ENCODE measurements at places on chromosomes 11 and 22.
A peak's percentile ranks its signal among the peaks of the same experiment; 100 is the strongest.

- DNase-seq: no peak
Measured at GRCh38 chr22:29141078-29141688, 64.5 kb upstream of the EMID1 start.

GRCh38 chr11:94111660-94112059 lies 17.0 kb upstream of the PANX1 start:
- DNase-seq: no peak

- DNase-seq: no peak
Measured at GRCh38 chr11:128283451-128283850, 303.9 kb downstream of the ETS1 start.

DNA sequence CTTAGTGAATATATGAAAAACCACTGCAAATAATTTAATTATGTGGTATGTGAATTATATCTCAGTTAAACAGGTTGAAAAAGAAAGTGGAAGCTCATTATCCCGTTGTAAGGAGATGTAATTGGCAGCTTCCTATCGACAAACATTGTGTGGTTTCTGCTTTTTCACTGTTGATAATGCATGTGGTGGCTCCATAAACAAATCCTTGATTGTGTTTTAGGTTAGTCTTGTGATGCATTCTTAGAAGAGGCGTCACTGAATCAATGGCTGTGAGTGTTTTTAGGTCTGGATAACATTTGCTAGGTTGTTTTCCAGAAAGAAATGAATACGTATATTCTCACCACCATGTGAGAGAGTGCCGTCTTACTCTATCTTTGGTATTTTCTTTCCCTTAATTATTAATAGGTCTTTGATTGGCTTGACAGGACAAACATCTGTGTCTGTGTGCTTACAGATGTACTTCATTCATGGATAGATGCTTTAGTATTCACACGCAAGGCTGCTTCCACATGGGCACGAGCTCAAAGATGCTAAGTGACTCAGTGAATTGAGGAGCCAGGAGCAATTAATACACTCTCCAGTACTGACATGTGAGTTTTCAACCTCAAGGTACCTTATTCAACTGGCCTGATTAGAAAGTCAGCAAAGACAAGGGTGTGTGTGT lies 166.7 kb downstream of the TBC1D22A start:
- DNase-seq: no peak

DNA sequence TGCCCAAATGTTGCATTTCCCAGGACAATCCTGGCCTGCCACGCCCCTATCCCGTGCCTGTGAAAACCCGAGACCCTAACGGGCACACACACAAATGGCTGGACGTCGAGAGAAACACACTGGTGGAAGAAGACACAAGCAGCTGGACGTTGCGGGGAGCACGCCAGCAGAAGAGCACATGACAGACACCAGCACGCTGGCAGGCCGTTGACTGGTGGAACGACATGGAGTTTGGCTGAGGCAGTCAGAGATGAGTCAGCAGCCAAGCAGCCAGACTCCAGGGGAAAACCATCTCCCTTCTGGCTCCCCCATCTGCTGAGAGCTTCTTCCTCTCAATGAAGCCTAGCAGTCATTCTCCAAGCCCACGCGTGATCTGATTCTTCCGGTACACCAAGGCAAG lies 606.7 kb upstream of the LRRC4C start:
- no peak for DNase-seq

DNA sequence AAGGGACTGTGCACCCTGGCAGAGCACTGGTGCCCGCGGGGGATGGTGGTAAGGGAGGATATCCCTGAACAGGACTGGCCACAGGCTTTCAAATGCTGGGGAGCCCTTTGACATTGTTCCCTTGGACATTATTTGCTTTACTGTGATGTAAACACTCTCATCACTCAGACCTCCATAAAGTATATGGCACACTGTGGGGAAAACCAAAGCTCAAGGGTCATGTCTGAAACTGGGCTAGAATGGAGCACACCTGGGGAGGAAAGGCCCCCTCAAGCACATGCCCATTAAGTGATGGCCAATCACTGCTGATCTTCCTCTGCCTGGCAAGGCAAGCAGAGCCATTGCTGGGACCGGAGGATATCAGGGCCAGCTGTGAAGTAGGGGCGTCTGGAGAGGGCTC lies 60.9 kb upstream of the TENM4 start:
- DNase-seq: no peak

- no peak for DNase-seq
Measured at GRCh38 chr11:63165706-63166310, 21.8 kb upstream of the SLC22A24 start.

- DNase-seq: no peak
Measured at GRCh38 chr11:73048446-73048845, 93.7 kb downstream of the FCHSD2 start.

GRCh38 chr11:5348551-5349194 lies 2.6 kb upstream of the OR51B6 start:
- DNase-seq: no peak

GRCh38 chr11:123054301-123055065 lies 7.5 kb downstream of the HSPA8 start:
- peak; percentile 24 for DNase-seq

DNA sequence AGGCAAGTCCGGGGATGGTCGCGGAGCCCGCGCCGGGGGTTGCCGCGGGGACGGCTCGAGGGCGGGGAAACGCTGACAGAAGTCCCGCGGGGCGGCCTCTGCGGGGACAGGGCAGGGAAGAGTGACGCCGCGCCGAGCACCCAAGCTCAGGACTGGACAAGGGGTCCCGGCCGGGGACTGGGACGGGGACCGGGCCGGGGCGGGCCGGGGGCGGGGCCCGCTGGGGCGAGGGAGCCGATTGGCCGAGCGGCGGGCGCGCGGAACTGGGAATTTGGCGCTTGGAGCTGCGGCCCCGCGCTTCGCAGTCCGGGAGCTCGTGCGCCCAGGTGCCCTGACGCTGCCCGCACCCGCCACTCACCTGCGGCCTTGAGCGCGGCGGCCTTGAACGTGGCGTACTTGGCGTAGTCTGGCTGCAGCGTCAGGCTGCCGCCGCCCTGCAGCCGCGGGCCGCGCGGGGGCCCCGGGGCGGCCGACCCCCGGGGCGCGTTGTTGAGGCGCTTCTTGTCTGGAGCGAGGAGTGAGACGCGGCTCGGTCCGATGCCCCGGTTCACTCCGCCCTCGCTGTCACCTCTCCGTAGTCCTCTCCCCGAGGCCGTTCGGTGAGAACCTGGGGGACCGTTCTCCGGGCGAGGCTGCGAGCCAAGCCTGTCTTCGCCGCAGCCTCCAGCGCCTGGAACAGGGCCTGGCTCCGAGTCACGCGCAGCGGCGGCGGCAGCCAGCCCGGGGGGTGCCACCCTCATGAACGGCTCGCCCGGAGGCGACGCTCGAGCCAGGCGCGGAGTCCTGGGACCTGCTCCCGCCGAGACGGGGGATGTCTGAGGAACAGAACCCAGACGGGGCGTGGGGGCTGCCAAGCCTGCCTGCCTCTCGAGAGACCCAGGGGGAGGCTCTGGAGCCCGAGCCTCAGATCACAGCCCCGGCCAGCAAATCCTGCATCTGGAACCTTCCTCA lies 4.5 kb downstream of the SHISA8 start:
- peak; percentile 48 for DNase-seq

- DNase-seq: no peak
Measured at GRCh38 chr11:60866911-60867870, at the start of gene ZP1. Gene ZP1, plus strand, starts transcription at chr11:60867542. Its CDS starts 20 bp downstream, at chr11:60867562.

DNA sequence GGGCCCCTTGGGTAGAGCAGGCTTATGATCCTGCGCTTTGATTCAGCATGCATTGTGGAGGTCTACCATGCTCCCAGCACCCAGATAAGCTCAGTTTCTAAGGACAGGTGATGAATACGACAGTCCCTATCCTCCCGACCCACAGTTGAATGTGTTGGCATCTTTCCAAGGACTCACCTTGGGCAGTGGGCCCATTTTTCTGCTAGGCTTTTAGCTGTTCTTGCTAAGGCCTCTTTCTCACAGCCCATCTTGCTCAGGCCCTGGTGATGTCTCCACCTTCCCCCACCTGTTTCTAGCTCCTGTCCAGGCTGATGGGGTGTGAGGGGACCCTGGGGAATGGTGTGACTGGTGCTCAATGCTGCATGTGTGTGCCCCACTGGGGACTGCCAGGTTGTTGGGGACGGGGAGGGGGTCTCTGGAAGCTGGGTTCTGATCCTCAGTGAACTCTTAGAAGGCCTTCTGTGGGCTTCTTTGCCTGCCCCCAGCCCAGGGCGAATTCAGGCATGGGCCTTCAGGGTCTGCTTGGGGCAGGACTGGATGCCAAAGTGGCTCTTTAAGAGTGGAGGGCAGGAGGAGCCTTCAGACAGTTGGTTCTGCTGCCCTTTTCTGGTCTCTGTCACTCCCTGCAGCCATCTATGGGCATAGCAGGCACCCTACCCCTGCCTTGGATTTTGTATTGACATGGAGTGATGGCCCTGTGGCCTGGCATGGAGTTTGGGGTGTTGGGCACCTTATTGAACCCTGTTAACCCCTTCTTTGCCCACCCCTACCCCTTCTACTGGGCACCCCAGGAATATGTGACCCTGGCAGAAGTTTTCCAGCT lies 33.1 kb downstream of the PHLDB1 start:
- DNase-seq: no peak

DNA sequence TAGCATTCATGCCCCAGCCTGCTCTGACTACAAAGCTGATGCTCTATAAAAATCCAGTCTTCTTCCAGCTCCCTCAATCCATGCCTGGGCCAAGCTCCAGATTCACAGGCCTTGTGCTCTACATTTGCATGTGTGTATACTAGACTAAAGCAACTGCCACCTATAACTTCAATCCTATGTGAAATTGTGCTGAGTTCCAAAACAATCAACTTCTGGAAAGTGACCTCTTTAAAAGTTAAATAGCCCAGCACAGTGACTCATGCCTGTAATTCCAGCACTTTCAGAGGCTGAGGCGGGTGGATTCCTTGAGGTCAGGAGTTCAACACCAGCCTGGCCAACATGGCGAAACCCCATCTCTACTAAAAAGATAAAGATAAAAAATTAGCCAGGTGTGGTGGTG lies 114.3 kb upstream of the ZC3H12C start:
- DNase-seq: no peak

DNA sequence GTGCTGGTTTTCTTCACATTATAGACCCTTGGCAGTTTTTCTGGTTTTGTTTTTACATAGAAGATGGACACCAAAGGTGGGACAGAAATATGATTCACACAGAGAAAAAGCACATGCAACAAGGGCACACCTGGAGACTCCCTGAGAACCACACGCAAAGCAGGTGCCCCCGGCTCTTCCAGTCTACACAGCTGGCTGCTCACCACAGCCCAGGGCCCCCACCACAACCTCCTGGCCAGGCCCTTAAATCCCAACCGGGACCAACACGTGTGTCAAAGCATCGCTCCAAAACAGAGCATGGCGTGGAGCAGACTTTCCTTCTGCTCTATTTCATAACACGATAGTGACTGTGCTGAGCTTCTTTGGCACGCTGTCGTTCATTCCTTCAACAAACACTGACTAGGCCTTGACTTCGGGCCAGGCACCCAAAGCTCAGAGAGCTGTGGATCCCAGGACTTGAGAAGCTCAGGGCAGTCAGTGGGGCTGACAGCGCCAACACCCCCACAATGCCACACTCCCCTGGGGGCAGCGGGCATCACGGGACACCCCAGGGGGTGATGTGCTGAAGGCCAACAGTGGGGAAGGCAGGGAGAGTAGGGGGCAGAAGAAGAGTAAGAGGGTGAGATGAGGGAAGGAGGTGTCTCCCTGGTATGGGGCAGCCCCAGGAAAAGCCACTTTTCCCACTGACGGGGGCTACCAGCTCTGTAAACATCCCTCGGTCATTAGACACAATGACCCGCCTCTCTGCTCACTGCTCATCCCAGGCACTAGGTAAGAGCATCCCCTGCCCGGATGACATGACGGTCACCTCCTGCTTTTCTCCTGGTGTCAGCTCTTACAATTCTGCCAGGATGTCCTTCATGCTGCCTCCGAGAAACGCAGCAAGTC lies 26.0 kb downstream of the CELSR1 start:
- DNase-seq: no peak

GRCh38 chr11:45339729-45340519 lies 53.8 kb upstream of the SYT13 start:
- DNase-seq: peak; percentile 93

DNA sequence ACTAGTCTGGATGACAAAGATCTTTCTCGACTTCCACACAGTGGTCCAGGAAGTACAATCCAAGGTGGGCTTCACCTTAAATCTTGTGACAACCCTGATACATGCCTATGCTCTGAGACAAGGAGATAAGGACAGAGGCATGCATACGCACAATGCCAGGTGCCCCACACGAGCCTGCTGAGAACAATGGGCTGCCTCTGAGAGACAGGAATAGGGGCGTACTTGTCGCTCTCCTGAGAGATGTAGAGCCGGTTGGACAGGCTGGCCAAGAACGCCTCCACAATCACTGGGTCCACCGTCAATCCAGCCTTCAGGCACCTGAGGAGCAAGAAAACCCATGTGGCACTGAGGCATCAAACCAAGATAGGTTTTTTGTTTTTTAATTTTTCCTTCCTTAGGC lies 25.5 kb downstream of the SERPIND1 start:
- DNase-seq: no peak

- DNase-seq: no peak
Measured at GRCh38 chr11:124310721-124311120, 3.0 kb downstream of the OR8D1 start.

DNA sequence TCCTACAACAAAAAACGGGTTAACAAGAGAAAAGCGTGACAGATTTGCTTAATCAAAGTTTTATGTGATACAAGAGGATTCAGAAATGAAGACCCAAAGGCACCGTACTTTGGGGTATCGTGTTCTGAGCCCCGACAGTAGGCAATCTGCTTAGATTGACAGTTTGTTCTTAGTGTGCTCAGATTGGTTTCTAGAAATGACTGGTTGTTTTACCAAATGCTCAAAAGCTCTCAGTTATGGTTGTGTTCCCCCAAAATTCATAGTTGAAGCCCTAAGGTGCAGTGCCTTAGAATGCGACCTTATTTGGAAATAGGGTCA lies 102.7 kb downstream of the RASSF10 start:
- DNase-seq: no peak

DNA sequence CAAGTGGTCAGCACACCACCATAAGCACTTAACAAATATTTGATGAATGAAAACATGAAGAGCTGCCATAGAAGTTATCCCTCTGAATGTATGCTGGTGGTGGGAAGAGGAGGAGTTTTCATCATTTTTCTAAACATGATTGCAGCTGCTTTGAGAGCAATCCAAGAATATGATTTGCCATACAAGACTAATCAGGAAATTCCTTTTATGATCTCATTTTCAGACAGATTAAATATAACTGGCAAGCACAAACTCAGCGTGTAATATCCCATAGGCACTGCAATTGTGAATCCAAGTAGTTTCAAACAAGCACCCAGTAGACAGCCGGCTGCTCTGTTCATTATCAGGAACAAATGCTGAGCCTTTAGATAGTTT lies 505.7 kb upstream of the LUZP2 start:
- no peak for DNase-seq

DNA sequence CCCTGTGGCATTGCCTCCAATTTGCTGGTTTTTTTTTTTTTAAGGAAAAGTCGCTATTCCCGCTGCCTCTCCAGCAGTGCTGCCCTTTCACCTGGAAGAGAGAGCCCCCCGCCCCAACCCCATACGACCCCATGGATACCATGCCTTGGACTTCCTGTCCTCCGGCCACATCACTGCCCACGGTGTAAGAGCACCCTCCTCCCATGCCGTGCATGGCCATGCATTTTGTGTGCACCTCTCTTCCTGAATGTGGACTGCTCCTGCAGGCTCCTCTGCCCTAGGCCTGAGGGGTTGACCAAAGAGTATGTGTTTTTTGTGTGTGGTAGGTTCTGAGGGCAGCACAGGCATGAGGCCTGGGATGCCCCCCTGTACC lies 65.6 kb upstream of the SPON1 start:
- DNase-seq: no peak

- no peak for DNase-seq
Measured at GRCh38 chr11:79314906-79315689, 125.7 kb downstream of the TENM4 start.

- DNase-seq: no peak
Measured at GRCh38 chr11:68963779-68964178, 17.0 kb downstream of the MRGPRD start.

- DNase-seq: no peak
Measured at GRCh38 chr22:27895600-27895999, 23.5 kb downstream of the PITPNB start.
